ELF-1 (cell line): ENCODE measurements at places on chromosomes 4 and X.

DNA sequence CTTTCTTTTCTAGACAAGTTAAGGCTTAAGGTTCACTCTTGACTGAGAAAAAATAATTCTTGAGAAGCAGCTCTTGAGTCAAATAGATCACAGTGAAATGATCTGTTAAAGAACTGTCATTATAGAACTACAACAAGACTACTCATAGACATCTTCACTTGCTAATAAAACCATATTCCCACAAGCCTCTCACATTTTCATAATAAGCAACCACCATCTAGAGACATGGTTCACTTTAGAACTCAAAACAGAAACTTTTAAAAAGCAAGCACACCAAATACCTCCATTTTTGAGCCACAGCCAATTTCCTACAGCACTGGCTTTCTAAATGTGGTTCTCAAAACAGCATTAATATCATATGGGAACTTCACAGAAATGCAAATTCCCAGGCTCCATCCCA, 309.5 kb downstream of the TMA16 start:
- DNase-seq: no peak

GRCh38 chrX:96464880-96465558, 219.6 kb upstream of the DIAPH2 start:
- no peak for DNase-seq

- DNase-seq: no peak
These were observed 172.3 kb upstream of the C1QTNF7 start for GRCh38 chr4:15255537-15255936.

DNA sequence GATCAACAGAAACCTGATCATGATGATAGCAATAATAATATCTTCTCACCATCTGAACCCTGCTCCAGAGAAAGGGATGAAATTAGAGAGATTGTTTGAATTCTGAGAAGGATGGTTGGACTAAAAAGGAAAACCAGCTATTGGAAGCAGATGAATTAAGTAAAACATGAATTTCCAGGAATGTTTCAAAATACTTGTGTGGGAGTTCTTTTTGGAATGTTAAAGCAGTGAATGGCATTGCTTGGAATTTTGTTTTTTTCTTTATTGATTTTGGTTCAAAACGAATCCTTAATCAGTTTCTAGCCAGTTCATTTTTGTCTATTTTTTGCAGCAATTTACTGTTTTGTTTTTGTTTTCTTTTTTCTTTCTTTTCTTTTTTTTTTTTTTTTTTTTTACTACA, 150.3 kb downstream of the NHS start:
- DNase-seq: no peak

DNA sequence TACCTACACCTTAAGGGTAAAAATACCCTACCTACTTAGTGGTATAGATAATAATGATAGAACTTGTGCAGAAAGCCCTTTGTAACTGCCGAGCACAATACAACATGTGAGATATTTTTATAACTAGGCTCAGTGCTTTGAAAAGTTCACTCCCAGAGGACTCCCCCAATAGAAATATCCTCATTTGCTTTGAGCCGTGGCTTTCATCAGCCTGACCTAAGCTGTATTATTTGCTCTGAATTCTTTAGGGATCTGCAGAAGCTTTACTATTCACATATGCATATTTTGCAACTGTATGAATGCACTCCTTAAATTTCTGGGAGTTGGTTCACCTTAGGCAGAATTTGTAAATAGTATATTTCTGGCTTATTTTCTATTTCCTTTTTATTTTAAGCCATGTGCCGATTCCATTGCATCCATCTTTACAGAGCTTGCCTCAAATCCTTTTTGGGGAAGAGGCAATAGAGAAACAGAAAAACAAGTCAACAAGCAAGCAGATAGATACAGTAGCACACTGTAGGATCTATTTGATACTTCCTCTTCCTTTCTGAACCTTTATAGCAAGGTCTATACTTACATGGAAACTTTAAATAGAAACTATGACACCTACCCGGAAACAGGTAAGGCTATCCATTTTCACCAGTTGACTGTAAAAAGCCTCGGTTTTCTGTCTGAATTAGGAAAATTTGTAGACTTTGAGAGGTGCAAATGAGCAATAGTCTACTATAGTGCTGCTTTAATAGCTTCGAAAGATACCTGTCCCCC, 242.5 kb upstream of the VCX3A start:
- no peak for DNase-seq

DNA sequence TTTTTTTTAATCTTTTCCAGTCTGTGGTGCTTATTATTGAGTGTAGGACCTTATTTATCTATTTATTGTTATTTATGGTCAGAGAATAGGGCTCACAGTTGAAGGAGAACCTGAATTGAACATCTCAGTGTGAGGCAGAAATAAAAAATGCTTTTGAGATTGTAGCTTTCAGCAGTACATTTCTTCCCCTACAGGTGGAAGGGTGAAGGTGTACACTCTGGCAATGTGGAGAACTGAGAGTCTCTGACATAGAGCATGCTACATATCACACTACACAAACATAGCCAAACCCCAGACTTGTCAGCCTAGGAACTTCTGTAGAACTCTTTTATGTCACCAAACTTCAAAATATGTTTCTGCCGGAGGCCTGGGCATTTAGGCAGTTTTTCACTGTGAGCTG, 140.2 kb downstream of the STIM2 start:
- no peak for DNase-seq

DNA sequence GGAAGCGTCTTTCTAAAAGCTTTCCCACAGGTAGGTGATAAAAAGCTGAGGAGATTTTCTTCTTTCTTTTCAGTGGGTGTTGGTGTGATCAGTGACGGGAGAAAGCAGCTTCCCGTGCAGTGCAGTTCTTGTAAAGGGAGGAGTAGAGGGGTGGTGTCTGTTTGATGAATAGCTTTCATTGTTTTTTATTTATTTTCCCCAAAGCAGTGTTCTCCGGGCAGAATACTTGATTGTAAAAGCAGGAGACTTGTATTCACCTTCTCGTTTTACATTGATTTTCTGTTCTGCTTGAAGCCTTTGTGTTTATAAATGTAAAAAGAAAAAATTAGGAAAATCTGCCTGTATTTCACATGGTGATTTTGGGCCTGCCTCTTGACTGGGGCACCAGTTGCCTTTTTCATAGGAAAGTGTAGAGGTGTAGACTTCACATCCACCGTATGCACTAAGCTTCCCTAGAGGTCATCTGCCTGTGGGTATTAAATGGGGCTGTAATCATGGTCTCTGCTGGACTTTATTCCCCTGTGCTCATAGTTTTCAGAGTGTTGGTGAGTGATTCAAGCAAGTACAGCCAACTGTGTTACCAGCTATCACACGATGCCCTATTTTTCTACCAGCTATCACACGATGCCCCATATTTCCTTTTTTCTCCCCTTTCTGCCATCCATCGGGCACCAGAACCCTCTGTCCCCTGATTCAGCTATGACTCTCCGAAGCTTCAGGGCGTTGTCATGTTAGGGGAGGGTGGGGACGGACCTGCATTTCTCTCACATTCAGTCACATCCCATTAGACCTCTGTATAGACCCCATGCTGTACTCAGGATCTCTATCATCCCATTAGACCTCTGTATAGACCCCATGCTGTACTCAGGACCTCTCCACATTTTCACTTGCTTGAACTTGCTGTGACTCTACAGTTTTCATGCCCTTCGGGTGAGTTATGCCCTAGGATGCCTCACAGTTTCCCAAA, 526.5 kb downstream of the TRIML1 start:
- DNase-seq: peak; percentile 10

GRCh38 chr4:74628852-74629620, 165.3 kb downstream of the BTC start:
- DNase-seq: no peak

GRCh38 chr4:141909541-141909940, 273.2 kb downstream of the IL15 start:
- no peak for DNase-seq

- DNase-seq: no peak
These were observed 110.9 kb downstream of the FRAS1 start for GRCh38 chr4:78168029-78168428.

DNA sequence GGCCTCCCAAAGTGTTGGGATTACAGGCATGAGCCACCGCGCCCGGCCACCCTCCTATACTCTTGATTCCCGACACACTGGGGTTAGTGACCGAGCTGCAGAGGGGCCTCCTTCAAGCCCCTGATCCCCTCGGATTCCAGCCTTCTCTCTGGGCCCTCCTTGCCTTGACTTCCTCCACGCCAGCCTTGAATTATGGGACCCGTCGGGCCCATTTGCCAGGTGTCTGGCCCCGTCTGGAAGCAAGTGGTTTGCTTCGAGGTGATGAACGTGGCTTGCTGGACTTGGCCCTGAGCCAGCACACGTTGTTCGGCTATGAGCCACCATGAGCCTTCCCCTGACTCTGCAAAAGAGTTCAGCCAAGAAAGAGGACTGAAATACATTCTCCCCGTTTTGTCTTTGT, 37.4 kb upstream of the GRPEL1 start:
- no peak for DNase-seq

- no peak for DNase-seq
These were observed 55.0 kb upstream of the NKX1-1 start for GRCh38 chr4:1460967-1461868.

- no peak for DNase-seq
These were observed 130.9 kb upstream of the GABRG1 start for GRCh38 chr4:46254788-46255187.
